ENCODE measurements at places on chromosomes 6 and 20.

- DNase-seq = no peak
These were observed 123.1 kb upstream of the GJE1 start for GRCh38 chr6:142009647-142010046.

DNA sequence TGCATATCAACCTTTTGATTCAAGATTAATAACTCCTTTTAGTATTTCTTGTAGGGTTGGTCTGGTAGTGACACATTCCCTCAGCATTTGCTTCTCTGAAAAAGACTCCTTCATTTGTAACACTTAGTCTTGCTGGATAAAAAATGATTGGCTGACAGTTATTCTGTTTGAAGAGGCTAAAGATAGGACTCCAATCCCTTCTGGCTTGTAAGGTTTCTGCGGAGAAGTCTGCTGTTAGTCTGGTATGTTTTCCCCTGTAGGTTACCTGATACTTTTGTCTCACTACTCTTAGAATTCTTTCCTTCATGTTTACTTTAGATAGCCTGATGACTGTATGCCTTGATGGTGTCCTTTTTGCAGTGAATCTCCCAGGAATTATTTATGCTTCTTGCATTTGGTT lies 96.0 kb downstream of the CARMIL1 start:
- DNase-seq = no peak

- no peak for DNase-seq
These were observed 98.5 kb downstream of the HIVEP2 start for GRCh38 chr6:142846459-142846831.

DNA sequence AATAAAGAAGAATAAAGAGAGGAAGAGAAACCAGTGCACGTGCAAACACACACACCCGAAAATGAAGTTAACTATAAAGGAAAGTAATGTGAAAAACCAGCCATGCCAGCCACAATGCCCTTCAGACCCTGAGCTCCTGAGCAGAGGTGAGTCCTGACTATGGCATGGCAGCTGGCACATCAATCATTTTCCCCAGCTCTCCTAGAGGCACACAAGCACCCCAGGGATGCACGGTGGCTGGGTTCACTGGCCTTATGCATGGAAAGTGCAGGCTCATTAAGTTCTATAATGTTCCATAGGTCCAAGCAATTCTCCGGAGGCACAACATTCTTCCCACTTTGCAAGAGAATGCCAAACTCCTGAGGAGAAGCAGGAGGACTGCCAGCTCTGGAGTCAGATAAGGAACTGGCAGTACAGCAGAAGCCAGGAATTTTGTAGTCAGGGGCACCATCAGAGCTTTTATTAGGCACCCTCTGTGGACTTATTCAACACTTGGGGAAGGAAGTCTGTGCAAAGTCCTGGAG lies 175.0 kb upstream of the PRDM1 start:
- no peak for DNase-seq

Measured in stimulated activated CD8-positive, alpha-beta memory T cell treated with anti-CD3 and anti-CD28 coated beads, Interleukin-7, amount 100 ng/mL, for 48 hours (primary cell).